ENCODE measurements at places on chromosomes 2 and 18.

GRCh38 chr2:221465776-221466175 lies 106.3 kb downstream of the EPHA4 start:
- no peak for DNase-seq

DNA sequence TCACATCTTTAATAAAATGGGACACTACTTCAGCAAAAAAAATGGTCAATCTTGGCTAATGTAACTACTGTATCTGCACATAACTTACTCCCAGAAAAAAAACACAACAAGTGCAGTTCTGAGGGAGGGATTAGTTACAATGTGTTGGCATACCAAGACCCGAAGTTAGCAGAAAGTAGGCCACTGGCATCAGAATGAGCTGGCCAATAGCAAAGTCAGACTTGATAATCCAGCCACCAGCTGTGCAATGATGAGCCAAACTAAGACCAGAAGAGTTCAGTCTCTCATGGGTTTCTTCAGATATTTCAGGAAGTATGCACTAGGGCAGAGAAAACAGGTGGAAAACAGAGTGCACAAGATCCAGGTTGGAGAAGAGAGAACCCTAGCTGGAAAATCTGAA lies 65.3 kb downstream of the OLA1 start:
- no peak for DNase-seq

GRCh38 chr2:44937688-44938240 lies 3.7 kb upstream of the SIX3 start:
- no peak for DNase-seq

- DNase-seq = no peak
Measured at GRCh38 chr2:154724194-154724797, 25.8 kb downstream of the KCNJ3 start.

GRCh38 chr18:8529609-8530008 lies 79.6 kb upstream of the RAB12 start:
- DNase-seq = no peak

DNA sequence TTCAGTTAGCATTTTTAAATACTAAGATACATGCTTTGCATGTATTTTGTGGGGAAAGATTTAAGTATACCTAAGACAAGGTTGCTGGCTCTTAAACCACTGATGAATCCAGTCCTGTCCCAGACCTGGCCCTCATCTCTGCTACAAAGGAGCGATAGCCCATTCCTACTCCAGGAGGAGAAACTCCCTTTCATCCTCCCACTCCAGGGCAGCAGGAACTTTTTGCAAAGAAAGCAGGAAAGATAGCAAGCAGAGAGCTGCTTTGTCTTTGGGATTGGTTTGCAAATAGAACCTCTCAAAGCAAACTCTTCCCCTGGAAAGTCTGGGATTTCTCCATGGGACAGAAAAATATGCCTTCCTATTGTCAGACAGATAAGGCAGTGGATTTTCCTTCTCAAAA lies 43.6 kb upstream of the COPS8 start:
- DNase-seq = no peak
